ENCODE measurements at places on chromosomes 6 and 20.

GRCh38 chr6:167118839-167119238 lies 4.1 kb upstream of the CCR6 start:
- DNase-seq = no peak

GRCh38 chr6:67971812-67972211 lies 663.3 kb upstream of the ADGRB3 start:
- no peak for DNase-seq

GRCh38 chr6:119716668-119717270 lies 367.2 kb upstream of the MAN1A1 start:
- DNase-seq = no peak

DNA sequence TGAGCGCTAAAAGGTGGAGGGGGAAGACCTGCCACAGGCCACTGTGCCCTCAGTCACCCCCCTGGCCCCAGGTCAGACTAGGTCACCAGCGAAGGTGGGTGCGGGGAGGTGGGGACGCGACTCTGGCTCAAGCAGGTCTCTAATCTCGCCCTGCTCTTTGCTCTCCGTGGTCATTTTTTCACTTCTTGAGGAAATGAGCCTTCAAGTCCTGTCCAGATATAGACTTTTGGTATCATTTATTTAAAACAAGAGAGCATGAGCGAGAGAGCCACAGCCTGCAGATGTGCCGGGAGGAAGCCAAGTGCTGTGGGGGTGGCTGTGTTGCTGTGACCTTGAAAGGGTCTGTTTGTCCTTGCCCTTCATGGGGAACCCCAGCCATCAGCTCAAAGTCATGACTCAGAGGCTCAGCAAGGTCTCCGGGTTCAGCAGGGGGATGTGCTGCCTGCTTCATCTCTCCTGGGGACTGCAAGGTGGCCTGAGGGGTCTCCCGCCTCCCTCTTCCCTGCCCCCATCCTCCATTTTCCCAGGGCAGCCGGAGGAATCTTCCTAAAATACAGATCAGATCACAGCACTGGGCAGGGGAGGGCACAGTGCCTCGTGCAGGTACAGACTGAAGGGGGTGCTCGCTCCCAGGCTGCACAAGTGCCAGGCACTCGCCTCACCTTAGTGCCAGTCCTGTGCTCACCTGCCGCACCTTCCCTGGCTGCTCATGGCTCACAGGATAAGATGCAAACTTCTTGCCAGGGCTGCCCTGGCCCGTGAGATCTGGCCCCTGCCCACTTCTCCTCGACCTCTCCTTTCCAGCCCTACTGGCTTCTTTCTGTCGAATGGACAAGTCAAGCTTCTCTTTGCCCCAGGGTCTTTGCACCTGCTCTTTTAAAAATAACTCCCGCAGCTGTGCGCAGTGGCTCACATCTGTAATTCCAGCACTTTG lies 26.5 kb downstream of the SULF2 start:
- no peak for DNase-seq

DNA sequence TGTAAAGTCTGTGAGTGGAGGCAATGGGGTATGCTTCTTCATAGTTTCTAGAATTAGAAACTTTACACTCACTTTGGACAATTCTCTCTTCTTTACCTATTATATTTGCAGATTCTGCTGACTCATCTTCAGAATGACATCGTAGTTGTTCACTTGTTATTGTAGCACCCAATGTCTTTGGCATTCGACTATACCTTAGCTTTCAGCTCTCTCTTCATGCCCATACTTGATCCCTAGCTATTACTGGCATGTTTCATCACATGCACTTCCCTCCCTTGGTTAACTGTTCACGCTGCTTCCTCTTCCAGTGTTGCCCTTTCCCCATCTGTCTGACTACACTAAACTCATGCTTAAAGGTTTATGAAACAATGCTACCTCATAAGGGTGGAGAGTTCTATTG lies 298.1 kb upstream of the TCF21 start:
- DNase-seq = no peak

DNA sequence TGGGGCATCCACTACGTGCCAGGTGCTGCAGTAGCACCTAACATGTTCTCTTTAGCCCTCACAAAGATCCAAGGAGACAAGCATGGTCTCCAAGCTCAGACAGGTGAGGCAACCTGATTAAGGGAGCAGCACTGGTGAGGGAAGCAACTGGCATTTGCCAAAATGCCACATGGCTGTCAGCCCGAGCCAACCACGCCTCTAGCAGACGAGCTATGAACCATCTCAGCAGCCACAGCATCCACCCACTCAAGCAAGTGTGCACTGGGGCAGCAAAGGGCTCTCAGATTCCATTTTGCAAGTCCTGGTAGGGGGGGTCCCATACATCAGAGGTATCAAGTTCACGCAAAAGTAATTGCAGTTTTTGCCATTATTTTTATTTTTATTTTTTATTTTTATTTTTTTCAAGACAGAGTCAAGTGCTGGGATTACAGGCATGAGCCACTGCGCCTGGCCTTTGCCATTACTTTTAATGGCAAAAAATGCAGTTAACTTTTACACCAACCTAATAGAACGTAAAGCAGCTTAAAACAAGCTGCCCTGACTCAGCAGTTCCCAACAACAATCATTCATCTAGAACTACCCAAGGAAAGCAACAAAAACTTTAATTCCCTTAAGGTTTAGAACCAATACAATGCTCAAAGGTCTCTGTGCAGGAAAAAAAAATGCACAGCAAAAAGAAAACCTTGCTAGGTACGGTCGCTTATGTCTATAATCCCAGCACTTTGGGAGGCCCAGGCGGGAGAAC lies 36.3 kb upstream of the SPDEF start:
- no peak for DNase-seq

DNA sequence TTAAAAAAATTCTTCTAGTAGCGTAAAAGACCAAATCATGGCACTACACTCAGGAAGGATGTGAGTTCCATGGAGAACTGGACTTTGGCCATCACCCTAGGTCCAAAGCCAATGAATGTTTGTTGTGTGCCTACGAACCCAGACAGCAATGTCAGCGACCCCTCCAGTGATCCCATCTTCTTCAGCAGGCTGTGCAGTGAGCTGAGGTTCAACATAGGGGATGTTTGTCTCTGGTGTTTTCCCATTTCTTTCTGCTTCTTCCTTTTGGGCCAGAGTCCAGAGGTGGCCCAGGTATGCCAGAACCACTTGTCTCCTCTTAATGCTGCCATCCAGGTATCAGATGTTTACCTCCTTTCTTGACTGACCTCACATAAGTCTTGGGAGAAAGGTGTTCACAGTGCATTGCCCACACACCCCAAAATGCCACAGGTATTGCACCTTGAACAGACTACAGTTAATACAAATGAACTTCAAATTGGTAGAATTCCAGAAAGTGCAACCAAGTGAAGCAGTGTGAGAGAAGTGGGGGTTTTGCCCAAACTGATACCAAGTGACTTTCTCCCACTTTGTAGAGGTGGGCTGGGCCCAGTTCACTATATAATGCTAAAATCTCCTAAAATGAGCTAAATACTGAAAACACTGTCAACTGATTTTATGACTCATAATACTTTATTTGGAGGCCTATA lies 14.1 kb downstream of the KIZ start:
- no peak for DNase-seq

Data from NAMALWA (cell line).